ENCODE measurements at places on chromosomes 3 and 15.

- DNase-seq, result no peak
These were observed 54.1 kb downstream of the TRPC1 start for GRCh38 chr3:142777927-142778326.

DNA sequence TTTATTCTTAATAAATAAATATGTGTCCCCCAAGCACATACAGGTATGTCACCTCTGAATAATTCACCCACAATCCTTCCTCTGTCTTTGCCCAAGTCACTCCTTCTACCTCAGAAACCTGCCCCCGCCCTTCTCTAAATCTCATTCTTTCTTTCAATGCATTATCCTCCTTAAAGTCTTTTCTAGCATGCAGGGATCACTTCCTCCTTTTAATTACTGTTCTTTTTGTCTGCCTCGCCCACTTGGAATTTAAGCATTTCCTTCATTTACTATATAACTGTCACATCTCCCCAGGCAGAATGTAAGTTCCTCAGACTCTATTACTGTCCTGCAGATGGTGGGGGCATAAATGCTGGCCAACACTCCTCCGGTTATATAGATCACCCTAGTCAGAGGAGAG is 7.8 kb downstream of the CCDC80 start:
- DNase-seq, result no peak

DNA sequence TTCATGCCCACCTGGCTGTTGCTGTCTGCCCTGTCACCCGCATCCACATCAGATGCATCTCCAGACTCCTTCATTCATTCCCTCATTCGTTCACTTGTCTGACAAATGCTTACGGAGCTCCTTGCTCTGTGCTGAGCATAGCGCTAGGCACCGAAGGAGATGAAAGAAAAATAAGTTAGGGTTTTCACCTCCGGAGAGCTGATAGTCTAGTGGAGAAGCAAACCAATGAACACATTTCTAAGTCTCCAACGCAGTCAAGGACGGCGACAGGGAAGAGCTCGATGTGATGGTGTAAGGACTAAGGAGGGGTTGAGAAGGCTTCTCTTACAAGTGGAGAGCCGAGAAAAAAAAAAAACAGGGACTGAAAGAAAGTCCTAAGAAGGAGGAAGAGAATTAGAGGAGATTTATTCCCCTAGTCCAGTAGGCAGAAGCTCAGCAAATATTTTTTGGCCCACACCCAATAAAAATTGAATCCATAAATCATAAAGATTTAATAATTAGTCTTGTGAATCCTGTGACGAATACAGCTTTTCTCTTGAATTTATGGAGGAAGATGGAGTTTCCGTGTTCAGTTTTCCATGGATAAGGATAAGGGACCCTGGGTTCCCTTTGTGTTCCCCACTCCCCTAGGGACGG is 127.2 kb upstream of the DLG1 start:
- no peak for DNase-seq

- no peak for DNase-seq
These were observed 21.2 kb upstream of the IGF2BP2 start for GRCh38 chr3:185846037-185846436.

- no peak for DNase-seq
These were observed 180.2 kb downstream of the SLCO3A1 start for GRCh38 chr15:92033723-92034122.

DNA sequence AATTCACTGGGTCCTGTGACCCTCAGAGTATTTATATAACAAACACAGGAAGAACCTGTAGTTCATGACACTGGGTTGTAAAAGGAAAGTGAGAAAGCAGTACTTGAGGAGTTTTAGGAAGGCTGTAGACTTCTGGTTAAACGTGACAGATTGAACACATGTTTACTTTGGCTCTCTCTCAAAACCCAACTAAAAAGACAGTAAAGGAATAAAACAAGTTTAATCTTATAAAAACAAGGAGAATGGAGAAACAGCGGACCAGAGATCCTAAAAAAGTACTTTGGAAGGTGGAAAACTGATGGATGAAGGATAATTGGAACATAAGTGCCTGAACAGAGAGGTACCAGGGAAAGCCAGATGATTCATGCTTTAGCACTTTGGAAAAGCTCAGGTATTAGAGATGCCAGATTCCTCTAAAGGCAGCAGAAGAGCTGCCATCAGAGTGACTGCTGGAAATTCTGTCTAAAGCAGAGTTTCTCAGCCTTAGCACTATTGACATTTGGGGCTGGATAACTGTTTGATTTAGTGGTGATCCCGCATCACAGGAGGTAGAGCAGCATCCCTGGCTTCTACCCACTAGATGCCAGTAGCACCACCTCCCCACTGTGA is 182.9 kb upstream of the RORA start:
- no peak for DNase-seq

DNA sequence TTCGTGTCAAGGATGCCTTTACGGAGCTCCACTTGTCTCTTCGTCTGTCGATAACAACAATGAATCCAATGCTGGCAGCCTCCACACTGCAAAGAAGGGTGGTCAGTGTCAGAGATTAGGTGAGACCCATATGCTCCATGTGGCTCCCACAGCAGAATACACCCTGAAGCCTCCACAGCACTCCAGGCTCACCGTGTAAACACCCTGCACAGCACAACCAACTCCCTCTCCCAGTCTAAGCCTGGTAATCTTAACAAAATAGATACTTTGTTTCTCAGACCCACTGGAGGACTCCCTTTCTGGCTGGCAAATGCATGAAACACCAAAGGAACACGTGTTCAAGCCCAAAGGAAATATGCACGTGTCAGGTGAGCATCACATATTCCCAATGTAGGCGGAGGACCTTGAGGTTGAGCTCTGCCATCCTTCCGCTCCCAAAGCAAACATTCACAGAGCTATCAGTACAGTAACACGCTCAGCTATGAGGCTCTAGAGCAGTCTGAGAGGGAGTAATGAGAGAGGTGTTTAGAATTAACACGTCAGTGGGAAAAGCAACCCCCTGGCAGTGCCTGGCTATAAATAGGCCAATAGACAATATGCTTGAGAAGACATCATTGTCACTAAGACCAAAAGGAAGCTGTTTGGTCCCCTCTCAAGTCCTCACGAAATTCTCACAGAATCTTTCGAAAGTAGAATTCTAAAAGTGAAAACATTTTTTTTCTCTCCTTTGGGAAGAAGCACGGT is 86.7 kb downstream of the MCF2L2 start:
- no peak for DNase-seq

Measured in stimulated activated CD8-positive, alpha-beta memory T cell treated with anti-CD3 and anti-CD28 coated beads, Interleukin-4, amount 100 ng/mL, for 4 hours (primary cell).